ENCODE measurements at places on chromosomes 7 and 10.

DNA sequence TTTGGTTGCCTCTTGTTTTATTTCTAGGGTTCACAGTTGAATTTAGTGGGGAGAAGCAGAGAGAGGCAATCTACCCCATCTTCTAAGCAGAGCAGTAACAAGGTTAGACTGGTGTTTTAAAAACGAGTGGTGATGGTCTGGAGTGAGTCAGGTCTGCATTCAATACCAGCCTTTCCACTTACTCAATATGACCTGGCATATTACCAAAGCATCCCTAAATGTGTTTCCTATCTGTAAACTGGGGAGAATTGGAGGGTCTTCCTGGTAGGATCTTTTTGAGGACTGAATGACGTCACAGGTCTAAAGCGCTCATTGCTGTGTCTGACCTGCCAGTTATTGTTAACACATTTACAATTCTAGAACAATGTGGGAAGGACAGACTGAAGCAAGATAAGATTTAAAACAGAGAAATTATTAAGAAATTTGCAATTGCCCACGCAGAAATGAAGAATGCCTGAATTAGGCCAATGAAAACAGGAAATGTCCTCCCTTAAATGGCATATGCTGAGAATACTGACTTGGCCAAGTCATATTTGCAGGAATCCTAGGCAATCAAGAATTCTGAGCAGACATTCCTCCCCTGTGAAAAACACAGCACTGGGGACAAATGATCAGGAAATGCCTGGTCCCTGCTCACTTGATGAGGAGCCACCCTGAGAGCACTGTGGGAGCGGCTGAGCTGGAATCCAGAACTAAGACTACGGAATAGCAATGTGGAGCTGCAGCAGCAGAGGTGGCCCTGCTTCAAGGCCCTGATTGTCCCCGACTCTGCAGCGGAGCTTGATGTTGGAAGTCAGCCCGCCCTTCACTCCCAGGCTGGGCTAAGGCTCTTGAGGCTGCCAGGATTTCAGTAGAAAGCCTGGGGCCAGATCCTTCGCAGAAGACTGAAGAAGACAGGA, 184.5 kb upstream of the CXCL12 start:
- DNase-seq = no peak

- no peak for DNase-seq
Observed at GRCh38 chr10:20686015-20686635, 211.0 kb downstream of the NEBL start.

- DNase-seq = no peak
Observed at GRCh38 chr7:25031432-25031831, 51.5 kb upstream of the OSBPL3 start.

- no peak for DNase-seq
Observed at GRCh38 chr10:123147635-123148413, at the start of gene HMX2. Gene HMX2 (plus strand): TSS chr10:123148136. CDS start chr10:123148379, 243 bp downstream.

DNA sequence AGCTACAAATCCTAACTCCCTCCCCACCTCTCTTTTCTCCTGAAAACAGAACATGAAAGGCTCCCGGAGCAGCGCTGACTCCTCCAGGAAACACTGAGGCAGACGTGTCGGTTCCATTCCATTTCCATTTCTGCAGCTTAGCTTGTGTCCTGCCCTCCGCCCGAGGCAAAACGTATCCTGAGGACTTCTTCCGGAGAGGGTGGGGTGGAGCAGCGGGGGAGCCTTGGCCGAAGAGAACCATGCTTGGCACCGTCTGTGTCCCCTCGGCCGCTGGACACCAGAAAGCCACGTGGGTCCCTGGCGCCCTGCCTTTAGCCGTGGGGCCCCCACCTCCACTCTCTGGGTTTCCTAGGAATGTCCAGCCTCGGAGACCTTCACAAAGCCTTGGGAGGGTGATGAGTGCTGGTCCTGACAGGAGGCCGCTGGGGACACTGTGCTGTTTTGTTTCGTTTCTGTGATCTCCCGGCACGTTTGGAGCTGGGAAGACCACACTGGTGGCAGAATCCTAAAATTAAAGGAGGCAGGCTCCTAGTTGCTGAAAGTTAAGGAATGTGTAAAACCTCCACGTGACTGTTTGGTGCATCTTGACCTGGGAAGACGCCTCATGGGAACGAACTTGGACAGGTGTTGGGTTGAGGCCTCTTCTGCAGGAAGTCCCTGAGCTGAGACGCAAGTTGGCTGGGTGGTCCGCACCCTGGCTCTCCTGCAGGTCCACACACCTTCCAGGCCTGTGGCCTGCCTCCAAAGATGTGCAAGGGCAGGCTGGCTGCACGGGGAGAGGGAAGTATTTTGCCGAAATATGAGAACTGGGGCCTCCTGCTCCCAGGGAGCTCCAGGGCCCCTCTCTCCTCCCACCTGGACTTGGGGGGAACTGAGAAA, 30.4 kb downstream of the PFKFB3 start:
- no peak for DNase-seq

GRCh38 chr10:3432081-3432825, 259.7 kb upstream of the PITRM1 start:
- DNase-seq = no peak

DNA sequence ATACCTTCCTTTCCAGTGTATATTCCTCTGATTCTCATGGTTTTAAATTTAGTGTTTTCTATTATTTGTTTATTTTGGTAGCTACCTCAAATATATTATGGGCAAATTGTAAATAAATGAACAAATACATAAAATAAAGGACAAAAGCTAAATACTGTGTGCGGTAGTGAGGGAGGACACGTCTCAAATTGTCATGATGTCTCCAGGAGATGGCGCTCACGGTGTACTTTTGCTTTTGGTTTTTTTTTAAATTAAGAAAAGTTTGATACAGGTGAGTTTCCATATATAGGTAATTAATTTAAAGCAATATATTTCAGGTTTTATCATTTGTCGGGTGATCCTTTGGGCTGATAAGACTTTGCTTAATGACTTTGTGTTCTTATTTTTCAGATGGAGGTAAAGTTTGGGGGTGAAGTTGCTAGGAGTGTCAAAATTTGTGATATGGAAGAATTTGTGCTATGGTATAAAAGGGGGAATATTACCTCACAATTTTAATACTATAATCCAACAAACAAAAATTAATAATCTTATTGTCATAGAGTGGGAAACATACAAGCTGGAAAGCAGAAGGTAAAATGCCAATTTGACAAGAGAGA, 68.4 kb upstream of the TMEM229A start:
- DNase-seq = no peak

DNA sequence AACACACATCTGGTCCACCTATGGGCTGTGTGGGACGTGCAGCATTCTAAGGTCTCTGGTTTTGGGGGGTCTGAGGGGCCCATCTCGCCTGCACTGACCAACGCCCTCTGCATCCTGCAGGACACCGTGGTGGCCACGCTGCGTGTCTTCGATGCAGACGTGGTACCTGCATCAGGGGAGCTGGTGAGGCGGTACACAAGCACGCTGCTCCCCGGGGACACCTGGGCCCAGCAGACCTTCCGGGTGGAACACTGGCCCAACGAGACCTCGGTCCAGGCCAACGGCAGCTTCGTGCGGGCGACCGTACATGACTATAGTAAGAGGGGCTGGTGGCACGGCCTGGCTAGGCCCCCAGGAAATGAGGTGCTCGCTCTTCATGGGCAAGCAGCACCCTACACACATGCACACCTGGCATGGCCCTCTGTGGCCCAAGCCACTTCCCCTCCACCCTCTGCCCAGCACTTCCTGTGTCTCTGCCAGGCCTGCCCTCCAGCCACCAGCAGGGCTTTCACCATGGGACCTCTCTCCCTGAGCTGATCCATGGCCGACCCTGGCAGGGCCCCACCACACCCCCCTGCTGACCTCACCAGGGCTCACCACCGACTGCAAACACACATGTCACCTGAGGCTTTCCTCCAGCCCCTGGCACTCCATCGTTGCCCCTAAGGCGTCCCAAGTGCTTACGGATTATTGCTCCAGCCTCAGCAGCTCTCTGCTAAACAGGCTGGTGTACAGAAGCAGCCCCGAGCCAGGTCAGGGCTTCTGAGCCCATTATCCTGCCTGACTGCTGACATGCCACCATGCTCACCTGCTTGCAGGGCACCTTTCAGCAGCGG, 29.6 kb downstream of the RET start:
- no peak for DNase-seq

DNA sequence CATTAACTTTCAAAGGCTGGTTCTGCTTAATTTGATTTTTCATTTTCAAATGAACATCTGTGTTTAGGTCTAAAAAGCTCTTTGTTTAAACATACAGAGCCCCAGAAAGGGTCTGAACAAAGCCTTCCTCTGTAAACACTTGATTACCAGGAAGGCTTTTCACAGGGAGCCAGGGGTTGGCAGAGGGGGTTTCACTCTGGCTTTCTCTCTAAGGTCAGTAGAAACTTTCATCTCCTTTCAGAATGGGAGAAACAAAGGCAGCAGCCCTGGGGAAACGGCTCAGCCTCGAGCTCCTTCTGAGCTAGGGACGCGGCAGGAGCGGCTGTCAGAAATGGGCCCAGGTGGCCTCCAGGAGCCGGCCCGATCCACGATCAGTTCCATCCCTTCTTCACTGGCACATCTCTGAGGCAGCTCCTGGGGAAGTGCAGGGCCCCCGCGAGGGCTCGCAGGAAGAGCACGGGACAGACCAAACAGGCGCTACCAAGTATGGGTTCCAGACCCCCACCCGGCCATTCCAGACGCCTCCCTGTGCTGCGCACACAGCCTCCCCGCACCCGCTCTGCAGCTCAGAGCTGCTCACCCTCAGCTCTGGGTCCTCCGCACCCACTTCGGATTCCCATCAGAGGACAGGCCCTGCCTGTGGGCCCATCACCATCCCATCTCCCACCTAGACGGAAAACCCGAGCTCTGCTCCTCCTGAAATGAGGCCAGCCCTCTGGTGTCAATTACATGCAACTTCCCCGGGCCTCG, 124.1 kb downstream of the MAD1L1 start:
- no peak for DNase-seq

- no peak for DNase-seq
Observed at GRCh38 chr7:155227004-155227787, 70.5 kb upstream of the INSIG1 start.

- DNase-seq = no peak
Observed at GRCh38 chr10:104268405-104268712, 625 bp upstream of the GSTO2 start.

GRCh38 chr7:26202019-26202990, 760 bp downstream of the CBX3 start:
- DNase-seq = no peak

- no peak for DNase-seq
Observed at GRCh38 chr7:117737926-117738325, 135.3 kb downstream of the CTTNBP2 start.

- no peak for DNase-seq
Observed at GRCh38 chr7:90025771-90026170, 128.5 kb upstream of the STEAP1 start.

GRCh38 chr7:93890464-93891068, at the start of gene TFPI2:
Gene TFPI2 (minus strand): TSS chr7:93890753. CDS start chr7:93890678, 75 bp downstream.
- DNase-seq = peak; percentile 5

DNA sequence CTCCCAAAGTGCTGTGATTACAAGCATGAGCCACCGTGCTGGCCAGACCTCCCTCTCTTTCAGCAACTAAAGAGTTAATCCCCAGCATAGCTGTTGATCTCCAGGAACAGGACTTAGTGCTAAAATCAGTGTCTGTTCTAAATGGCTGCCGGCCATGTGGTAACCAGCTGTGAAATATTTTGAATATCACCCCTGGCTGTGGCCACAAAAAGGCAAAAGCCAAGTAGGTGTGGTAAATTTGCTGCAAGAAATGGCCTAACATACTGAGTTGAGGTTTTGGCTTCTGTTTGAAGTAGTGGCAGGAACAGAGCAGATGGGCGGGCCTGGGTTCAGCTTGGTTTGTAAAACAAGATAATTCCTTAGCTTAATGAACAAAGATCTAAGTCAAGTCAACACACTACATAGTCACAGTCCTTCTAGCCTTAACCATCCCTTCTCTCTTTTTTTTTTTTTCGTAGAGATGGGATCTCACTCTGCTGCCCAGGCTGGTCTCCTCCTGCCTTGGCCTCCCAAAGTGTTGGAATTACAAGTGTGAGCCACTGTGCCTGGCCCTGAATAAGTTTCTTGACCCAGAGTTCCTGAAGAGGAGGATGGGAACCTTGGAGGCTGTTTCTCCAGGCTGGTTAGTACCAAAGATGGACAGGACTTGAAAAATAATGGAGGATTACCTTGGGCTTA, 22.7 kb upstream of the AGFG2 start:
- DNase-seq = peak; percentile 72

- no peak for DNase-seq
Observed at GRCh38 chr10:29980084-29980483, 79.3 kb downstream of the JCAD start.

DNA sequence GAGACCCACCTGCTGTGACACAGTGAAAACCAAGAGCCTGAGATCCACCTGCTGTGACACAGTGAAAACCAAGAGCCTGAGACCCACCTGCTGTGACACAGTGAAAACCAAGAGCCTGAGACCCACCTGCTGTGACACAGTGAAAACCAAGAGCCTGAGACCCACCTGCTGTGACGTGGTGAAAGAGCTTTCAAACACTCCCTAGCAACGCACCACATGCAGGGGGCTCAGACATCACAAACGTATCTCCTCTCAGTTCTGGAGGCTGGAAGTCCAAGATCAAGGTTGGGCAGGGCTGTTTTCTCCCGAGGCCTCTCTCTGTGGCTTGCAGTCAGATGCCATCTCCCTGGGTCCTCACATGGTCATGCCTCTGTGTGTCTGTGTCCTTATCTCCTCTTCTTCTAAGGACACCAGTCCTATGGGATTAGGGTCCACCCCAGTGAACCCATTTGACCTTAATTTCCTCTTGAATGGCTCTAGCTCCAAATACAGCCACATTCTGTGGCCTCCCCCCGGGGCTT, 43.8 kb downstream of the INSIG1 start:
- DNase-seq = no peak

- DNase-seq = no peak
Observed at GRCh38 chr7:66453340-66453739, 175.3 kb upstream of the KCTD7 start.

GRCh38 chr10:860519-860918, 71.0 kb downstream of the LARP4B start:
- no peak for DNase-seq

GRCh38 chr7:77157446-77157845, 35.0 kb downstream of the CCDC146 start:
- DNase-seq = peak; percentile 15

DNA sequence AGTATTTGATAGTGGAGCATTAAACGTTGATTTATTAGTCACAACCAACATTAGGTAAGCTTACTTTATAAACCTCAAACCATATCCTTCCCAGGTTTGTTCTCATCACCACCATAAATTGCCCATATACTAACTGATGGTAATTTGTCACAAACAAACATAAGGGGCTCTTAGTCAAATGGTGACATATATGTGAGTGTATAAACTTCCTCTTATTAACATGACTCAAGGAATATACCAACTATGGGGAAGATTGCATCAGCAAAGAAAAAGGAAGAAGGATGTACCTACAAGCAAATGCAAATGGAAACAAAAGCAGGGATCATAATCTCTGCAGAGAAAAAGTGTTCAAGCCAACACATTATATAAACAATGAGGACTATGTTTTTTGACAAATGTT, 418.2 kb upstream of the AKR1E2 start:
- DNase-seq = no peak

- DNase-seq = no peak
Observed at GRCh38 chr7:131628634-131629033, 72.2 kb upstream of the PODXL start.

- DNase-seq = no peak
Observed at GRCh38 chr10:102234888-102235597, 6.3 kb downstream of the PITX3 start.

- DNase-seq = no peak
Observed at GRCh38 chr7:102028206-102028826, 210.9 kb downstream of the CUX1 start.

GRCh38 chr7:129690701-129691100, 79.2 kb downstream of the NRF1 start:
- DNase-seq = no peak

Data from GM12864 (cell line).